Neural crest cell (in vitro differentiated cells): ENCODE measurements at places on chromosomes 5 and 9.

GRCh38 chr9:82894548-82894947 lies 168.4 kb downstream of the RASEF start:
- DNase-seq, result no peak

DNA sequence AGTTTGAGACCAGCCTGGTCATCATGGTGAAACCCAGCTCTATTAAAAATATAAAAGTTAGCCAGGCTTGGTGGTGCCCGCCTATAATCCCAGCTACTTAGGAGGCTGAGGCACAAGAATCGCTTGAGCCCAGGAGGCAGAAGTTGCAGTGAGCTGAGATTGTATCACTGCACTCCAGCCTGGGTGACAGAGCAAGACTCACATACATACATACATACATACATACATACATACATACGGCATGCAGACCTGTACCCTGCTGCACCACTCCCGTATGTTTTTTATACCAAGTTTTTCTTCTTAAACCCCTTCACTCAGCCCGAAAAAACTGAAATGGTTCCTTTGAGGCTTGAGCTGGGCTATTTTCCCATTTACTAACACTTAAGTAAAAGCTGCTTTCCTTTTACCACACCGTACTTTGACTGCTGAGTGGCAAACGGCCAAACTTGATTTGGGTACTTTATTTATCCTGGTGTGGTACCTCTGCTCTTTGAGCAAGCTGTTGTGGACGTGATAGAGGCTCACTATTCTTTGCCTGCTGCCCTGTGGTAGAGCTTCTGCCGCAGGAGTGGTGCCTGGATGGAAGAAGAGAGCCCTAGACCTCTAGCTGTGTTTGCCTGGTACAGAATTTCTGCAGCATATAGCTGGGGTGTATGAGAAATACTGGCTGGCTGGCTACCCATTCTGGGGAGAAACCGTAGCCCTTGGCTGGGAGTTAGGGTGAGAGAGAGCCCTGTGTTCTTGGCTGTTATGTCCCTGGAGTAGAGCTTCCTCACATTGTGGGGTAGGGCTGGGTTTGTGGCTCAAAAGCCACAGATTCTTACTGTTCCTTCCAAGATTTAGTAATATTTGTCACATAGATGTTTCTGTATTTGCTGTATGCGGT lies 19.4 kb downstream of the IPO11 start:
- no peak for DNase-seq

DNA sequence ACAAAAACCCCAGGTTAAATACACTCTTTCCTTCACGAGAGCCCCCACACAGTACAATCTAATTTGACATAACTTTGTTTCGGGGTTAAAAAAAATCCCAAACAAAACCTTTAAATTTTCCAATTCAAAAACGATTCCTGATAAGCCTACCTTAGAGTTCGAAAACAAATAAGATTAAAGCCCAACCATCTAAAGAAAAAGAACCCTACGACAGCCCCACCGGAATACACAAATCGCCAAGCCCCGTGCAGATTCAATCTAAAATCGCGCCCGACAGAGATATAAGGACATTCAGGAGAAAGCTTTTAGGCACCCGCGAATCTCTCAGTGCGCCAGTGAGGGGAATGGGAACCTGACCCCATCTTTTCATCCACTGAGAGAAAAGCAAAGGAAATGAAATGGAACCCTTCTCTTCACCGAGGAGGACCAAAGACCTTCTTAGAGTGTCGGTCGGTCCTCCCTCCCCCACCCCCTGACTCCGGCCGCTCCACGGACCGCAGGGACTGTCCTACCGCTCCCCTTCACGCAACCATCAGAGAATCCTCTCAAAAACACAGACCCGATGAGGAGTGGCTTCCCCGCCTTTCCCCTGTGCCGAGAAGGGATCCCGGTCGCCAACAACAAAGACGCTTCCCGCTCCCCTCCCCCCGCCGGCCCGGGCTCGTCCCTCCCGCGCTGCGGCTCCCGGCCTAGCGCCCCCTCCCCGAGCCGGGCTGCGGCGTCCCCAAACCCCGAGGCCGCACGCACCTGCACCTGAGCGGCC lies 925 bp downstream of the ABHD17B start:
- DNase-seq, result peak; percentile 66

GRCh38 chr9:86413971-86414880 lies 60.0 kb upstream of the TUT7 start:
- no peak for DNase-seq

- no peak for DNase-seq
These were observed 337.1 kb upstream of the PANK3 start for GRCh38 chr5:168916266-168916665.

- DNase-seq, result no peak
These were observed 168.5 kb upstream of the ISL1 start for GRCh38 chr5:51214746-51215145.

- DNase-seq, result no peak
These were observed 3.5 kb upstream of the PHF2 start for GRCh38 chr9:93572636-93573515.

GRCh38 chr5:145945620-145946111 lies 9.3 kb downstream of the SH3RF2 start:
- DNase-seq, result no peak

DNA sequence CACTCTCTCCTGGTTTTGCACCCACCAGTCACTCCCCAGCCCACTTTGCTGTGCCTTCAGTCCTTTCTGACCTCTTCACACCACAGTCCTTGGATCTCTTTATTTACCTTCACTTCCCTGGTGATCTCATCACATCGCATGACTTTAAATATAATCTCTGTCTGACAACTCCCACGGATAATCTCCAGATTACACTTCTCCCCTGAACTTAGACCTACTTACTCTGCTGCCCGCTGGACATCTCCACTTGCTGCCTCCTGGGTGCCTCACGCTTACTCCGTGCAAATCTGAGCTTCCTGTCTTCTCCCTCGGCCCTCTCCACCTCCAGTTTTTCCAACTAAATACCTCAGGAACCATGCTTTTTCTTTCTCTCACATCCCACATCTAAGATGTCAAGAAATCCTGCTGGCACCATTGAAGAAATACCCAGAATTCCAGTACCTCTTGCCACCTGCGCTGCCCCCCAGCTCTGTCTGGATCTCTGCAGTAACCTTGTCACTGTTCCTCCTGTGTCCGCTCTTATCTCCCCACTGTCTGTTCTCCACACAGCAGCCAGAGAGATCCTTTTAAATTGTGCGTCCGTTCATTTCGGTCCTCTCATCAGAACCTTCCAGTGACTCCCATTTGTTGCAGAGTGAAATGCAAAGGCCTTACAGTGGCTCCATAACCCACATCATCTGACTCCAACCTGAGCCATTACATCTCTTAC lies 9.3 kb downstream of the SFXN1 start:
- DNase-seq, result no peak

GRCh38 chr9:106830527-106831150 lies 32.3 kb upstream of the ZNF462 start:
- no peak for DNase-seq

DNA sequence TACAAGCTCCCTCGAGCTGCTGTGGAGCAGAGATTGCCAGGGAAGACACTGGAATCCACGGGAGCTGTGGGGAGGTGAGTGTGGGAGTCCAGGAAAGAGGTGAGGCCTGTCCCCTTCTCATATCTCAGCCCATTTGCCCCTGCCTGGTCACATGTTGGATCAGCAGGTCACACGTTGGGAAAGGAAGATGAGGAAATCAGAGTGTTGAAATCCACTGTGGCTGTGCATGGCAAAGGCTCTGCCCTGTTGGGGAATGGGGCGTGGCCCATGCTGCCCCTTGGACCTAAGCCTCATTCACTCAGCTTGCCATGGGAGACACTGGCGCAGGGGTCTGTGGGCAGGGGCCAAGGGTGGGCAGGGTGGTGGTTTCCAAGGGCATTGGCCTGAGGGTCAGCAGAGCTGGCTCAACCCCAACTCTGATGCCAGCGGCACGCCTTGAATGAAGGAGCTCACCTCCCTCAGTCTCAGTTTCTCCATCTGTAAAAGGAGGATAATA lies 85.4 kb upstream of the CPEB4 start:
- DNase-seq, result no peak

DNA sequence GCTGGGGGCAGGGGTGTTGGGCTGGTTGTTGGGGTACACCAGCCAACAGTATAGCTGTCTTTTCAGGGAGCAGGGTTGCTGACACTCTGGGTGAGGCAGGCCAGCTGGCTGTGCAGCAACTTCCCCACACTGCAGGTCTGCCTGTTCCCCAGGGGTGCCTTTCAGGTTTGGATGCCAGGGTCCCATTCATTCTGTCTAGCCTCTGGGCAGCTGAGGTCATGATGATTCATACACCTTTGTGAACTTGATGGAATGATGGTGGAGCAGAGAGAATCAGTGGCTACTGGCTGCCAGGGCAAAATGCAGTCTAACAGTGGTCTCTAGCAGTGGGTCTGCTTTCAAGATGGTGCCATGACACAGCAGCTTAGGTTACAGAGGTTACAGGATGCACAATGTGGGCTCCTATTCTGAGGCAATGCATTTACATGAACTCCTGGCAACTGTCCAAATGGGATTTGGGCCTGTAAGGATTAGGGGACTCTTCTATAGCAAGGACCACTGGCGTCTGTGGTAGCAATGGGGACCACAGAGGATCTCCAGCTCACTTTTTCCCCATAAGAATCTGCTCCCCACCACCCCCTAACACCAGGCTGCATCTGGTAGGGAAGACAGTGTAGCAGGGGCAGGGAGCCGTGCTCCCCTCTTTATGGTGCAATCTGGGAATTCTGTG lies 103.7 kb downstream of the FEM1C start:
- no peak for DNase-seq

- DNase-seq, result no peak
These were observed 132.0 kb downstream of the SEC61B start for GRCh38 chr9:99354104-99354503.

- no peak for DNase-seq
These were observed 36.4 kb upstream of the ADAMTS2 start for GRCh38 chr5:179381691-179382090.

DNA sequence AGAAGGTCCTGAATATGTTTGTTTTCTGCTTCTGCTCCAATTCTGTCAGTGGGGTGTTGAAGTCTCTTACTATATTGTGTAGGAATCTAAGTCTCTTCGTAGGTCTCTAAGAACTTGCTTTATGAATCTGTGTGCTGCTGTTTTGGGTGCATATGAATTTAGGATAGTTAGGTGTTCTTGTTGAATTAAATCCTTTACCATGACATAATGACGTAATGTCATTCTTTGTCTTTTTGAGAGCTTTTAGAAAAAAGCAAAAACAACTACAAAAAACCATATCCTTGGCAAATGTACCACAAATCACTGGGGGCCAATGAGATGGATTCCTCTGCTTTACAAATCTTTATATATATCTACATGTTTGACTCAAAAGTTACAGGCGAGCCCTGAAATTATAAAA lies 576.1 kb downstream of the CDH18 start:
- DNase-seq, result no peak

- DNase-seq, result no peak
These were observed 436.0 kb upstream of the ADAMTSL1 start for GRCh38 chr9:18037981-18038380.

DNA sequence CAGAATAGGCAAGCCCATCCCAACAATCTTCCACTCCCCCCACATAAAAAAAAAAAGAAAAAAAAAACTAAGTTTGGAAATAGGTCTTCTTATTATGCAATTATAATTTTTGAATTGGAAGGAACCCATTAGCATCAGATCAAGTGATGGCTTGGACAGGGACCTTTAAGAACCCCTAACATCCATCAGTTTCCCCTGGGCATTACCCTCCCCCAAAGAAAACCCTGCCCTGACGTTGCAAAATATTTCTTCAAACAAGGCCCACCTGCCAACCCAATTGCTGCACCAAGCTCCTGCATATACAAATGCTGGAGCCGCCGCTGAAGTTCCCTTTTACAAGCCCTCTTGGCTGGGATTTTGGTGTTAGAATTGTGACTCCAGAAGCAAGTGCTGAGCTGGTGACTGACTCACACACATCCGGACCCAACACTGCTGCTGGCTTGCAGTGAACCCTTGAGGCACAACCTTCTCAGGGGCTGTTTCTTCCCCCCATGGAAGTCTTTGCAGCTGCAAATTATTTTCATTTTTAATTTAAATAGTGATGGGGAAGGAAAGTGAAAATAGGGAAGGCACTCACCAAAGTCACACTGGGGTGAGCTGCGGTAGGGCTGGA lies 56.1 kb upstream of the AFAP1L1 start:
- no peak for DNase-seq

GRCh38 chr5:42552597-42552996 lies 129.4 kb downstream of the GHR start:
- DNase-seq, result no peak

DNA sequence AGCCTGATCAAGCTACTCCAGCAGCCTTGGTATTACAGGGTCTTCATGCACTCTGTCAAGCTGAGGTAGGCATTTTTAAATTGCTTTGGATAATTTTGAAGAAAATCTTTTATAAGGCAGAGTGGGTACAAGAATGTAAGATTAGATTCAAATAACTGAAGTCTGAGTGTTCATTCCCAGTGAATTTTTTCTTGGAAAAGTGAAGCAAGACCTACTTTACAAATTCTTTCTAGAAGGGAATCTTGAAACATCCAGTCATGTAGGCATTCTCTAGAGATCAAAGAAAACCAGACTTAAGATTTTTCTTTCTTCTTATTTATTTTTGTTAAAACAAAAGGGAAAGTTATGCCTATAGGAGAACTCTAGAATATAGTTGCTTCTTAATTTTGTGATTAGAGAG lies 139.0 kb downstream of the FOCAD start:
- DNase-seq, result no peak

GRCh38 chr5:6143523-6143922 lies 234.8 kb downstream of the MED10 start:
- no peak for DNase-seq

GRCh38 chr5:172694061-172694460 lies 53.0 kb downstream of the NEURL1B start:
- no peak for DNase-seq

- DNase-seq, result no peak
These were observed 5.6 kb downstream of the OTULINL start for GRCh38 chr5:14587150-14587549.

DNA sequence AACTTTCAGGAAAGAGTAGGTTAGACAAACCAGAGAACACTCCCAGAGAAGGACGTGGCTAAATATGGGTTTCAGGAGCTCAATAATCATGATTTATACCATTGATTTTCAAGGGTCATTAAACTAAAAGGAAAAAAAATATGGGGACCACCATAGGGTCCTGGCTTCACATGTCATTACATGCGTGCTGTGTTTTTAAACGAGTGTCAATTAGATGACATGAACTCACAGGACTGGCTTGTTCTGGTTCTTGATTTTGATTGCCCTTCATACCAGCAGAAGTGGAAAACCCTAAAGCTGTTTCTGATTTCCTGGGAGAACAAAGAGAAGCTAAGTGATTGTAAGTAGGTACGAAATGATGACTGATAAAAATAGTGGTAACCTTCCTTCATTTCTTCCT lies 5.8 kb downstream of the ACOT12 start:
- no peak for DNase-seq

GRCh38 chr5:88836195-88836838 lies 46.7 kb downstream of the MEF2C start:
- no peak for DNase-seq

DNA sequence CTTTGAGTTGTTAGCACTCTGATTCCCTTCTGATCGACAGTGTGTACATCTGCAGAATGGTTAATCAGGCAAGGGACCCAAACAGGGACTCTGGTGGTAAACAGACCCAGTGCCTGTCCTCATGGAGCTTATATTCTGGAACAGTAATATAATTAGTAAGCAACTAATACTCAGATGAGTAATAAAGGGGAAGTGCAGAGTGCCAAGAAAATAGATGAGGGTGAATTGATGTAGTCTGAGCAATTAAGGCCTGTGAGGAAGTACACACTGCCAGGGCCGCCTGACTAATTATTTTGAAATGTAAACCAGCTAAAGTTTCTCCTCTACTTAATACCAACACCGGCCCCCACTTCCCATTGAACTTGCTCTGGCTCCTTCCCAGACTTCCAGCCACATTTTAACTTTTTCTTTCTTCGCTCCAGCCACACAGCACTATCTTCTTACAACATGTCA lies 4.2 kb downstream of the DHX29 start:
- DNase-seq, result no peak

GRCh38 chr9:117304549-117304948 lies 110.3 kb downstream of the ASTN2 start:
- DNase-seq, result no peak
